ENCODE measurements at places on chromosomes 7 and 10.

GRCh38 chr10:10589540-10590303, 427.9 kb upstream of the CELF2 start:
- no peak for DNase-seq

GRCh38 chr10:107168738-107169137, 4.2 kb upstream of the SORCS1 start:
- DNase-seq = no peak

DNA sequence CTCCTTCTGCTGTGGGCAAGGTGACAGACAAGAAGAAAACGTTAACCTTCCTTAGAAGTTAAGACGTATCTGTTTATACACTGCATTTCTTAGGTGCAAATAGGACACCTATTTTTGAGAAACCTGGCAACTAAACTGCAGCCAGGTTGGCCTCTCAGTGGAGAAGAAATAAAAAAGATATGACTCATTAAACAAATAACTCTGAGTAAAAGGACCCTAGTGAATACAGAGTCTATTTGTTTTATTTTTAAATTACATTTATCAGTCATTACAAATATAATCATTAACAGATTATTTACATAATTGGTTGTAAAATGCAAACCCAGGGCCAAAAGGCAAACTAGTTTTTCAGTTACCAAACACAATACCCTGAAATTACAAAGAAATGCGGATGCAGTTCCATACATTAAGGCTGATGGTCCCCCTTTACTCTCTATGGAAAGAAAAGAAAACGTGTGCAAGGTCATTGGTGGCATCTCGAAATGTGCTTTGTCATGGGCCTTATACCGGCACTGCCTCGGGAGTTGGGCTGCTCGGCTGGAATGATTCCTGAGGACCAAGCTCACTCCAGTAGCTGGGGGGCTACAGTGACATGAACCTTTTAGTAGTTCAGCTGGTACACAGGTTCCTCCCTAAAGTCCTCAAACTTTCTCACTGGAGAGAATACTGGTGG, 38.4 kb downstream of the ADRB1 start:
- no peak for DNase-seq

DNA sequence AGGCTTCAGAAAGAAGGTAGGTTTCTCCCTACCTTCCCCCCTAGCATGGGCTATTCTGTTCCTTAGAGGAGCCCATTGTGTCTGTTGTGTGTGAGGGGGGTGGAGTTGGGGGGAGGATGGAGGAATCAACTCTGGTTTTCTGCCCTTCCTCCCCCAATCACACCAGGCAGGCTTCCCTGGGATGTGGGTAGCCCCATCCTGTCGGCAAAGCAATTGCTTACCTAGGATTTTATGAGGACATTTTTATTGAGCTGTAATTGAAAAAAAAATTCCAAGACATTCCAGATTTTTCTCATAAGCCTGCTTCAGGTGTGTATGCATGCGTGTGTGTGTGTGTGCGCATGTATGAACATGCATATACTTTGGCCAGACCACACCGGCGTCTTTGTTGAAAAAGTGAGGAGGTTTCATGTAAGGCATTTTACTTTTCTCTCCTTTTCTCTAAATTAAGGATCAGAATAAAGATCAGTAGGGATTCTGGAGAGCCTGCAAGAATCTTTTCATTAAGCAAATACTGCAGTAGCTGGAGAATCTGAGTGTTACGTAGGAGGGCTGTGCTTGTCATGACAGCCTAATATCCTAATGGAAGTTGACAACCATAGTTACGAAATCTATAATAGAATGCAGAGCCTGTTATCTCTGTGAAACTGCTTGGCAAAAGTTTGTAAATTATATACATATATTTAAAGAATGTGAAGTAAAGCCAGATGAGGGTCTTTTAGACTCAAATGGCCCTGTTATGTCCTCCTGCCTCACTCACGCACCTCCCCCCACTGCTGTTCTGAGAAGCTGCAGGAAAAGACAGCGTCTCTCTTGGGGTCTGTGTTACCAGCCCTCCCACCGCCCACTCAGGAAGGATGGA, 27.3 kb upstream of the SAMD8 start:
- no peak for DNase-seq

DNA sequence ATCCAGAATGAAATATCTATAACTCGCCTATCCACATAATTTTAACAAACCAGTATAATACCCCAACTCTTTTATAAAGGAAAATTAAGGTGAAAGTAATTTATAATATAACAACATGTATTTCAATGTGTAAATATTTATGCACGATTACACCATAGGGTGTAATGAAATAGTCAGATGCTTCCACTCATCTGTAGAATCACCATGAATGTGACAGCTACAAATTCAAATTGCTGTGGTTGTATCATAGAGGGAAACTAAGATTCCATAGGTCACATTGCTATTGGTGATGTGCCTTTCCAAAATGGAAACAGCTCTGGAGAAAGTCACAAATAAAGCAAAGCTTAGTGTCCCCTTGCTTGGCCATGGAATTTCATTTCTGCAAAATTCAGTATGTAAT, 95.7 kb downstream of the CPED1 start:
- DNase-seq = no peak

- DNase-seq = no peak
Observed at GRCh38 chr10:132433671-132434340, 36.8 kb downstream of the PWWP2B start.

DNA sequence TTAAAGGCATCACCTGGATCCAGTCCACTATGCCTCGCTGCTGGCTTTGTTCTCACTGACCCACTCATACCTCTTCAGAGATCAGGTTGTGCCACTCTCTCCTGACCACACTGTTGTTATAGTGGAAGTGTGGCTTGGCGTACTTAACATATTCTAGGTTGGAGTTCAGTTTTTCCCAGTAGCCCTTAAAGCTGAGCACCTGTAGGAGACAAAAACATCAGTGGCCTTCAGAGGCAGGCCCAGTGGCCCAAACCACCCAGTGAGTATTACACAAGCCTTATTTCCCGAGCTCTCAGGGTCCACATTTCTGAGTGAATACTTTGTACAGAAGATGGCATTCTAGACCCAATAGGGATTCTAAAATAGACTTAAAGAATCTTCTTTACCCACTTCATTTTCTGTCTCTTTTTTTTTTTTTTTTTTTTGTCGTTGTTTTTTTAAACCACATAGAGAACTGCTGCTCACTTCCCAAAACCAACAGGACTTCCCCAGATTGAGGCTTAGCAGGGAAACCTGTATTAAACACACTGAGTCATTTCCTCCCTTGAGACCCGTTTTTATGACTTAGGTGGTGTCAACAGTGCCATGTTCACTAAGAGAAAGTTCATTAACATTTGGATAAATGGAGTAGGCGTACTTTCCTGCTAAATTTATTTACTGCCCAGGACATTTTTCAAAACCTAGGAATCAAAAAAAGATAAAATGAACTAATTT, 85.8 kb downstream of the GSAP start:
- no peak for DNase-seq

DNA sequence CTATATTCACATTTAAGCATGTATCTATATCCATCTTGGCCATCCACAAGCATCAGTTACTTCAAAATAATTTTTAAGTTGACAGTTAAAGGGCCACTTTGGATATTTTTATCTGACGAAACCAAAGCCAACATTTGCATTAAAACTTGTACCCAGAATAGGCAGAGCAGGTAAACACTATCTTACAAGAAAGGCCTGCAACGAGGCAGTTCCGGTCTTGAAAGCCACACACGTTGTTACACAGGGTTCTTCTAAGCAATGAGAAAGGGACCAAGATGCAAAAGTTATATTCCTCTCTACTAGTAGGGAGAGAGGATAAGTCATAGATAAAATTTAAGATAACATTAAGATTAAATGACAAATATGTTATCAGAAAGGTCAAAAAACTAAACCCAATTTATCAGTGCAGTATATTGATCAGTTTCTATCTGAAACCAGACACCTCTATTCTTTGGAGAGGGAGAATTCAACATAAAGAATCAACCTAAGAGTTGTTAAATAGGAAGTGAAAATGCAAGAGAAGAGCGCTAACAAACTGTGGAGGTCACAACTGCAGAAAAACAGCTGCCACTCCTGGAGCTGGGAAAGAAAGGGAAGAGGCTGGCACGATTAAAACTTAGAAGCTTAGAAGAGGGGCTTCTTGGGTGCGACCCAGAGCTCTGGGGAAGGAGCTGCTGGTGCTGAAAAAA, 701.3 kb downstream of the TNS3 start:
- no peak for DNase-seq

- no peak for DNase-seq
Observed at GRCh38 chr7:2781636-2782035, 62.5 kb downstream of the GNA12 start.

- no peak for DNase-seq
Observed at GRCh38 chr10:8039321-8039881, 15.1 kb upstream of the GATA3 start.

DNA sequence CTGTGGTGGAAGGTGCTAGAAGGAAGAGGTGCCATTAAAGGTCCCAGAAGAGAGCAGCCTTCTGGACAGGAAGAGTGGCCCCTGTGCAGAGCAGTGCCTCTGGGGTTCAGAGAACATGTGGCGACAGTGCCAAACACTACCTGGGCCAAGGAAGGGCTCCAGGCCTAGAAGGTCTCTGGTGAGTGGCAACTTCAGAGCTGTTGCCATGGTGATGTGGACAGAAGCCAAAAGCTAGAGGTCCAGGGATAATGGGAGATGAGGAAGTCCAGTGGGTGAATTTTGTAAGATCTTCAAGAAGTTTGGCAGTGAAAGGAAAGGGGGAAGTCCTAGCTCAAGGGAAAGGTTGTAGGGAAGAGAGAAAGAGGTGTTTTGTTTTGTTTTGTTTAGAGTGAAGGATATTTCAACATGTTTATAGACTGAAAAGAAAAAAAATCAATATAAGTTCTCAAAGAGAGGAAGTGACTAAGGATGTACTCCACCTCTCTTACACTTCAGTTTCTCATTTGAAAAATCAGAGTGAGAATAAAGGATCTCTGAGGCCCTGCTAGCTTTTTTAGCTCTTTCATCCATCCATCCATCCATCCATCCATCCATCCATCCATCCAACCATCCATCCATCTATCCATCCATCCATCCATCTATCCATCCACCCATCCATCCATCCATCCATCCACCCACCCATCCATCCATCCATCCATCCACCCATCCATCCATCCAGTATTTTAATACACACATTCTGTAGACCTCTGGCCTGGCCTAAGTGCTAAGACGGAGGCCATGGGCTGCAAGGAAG, 77.1 kb upstream of the DUSP5 start:
- no peak for DNase-seq

- no peak for DNase-seq
Observed at GRCh38 chr7:155001756-155002410, 1.0 kb downstream of the PAXIP1 start.

- no peak for DNase-seq
Observed at GRCh38 chr10:87619705-87620104, 40.0 kb upstream of the PAPSS2 start.

- peak; percentile 95 for DNase-seq
Observed at GRCh38 chr7:108503112-108504026, 22.6 kb downstream of the PNPLA8 start.

- DNase-seq = no peak
Observed at GRCh38 chr7:4257146-4258111, 424.7 kb upstream of the FOXK1 start.

DNA sequence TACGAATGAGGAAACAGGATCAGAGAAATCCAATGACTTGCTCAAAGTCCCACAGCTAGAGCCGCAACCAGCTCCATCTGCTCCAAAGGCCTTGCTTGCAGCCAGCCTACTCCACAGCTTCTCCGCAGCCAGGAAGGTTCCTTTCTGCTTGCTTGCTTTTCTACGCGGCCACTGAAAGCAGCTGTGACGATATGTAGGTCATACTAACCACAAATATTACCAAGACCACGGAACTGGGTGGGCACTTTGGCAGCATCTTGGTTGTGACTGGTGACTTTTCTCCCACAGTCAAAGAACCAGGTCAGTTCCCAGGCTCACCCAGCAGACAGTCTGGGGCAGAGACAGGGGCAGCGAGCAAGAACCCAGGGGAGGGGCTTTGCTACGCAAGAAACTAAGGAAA, 86.4 kb downstream of the FAM53B start:
- no peak for DNase-seq
